ENCODE measurements at places on chromosomes 5 and 9.

DNA sequence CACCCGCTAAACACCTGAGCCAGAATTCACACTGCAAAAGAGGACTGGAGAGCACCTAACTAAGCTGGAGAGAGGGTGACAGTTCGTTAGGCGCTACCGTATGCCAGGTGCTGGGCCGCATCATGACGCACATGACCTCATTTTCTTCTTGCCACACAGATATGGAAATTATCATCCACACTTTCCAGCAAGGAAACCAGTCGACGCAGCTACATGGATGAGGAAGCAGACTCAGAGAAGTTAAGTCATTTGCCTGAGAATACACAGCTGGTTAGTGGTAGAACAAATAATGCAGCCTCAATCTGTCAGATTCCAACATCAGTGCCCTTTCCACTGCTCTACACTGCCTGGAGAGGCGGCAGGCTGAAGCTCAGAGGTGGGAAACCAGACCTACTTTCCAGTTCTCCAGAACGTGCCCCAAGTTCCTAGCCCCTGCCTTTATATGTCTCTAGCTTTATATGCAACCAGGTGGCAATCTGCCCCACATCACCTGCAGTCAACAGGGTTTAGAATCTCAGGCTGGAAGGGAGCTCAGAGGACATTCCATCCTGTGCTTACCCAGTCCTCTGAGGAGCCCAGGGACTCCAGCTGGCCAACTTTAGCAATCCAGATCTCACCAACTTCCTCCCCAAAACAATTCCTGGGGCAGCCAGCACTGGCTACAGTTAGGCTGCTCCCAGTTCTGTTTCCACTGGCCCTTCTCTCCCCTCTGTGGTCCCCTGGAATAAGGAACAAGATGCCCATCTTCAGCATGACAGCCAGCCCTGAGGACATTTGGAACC is 8.8 kb downstream of the TNIP1 start:
- DNase-seq, result no peak

DNA sequence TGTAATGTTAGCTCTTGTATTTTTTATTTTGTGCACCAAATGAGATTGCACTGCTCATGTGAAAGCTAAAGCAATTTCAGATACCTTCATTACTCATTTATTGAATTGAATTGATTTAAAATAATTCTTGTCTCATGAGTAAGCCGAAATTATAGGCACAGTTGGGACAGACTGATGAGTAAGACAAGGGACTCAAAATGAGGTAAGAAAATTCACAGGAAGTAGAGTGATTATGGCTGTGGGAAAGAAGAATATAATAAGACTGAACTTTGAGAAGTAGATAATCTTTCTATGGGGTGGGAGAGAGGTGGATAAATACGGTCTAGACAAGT is 51.1 kb downstream of the NUDT12 start:
- no peak for DNase-seq

DNA sequence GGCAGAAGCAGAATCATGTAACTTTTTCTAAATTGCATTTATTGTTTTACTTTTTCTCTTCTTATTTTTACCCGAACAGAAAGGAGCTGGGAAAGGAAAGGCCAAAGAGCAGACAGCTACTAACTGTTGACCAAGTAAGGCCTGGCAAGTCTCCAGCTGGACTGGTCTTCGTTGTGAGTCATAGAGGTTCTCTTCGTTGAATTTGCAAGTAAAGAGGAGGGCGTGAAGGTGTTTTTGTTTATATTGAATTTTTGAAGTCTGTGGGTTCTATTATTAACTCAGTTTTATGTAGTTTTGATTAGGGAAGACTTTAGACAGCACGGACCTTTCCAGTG is 416.5 kb upstream of the CCNH start:
- DNase-seq, result no peak

DNA sequence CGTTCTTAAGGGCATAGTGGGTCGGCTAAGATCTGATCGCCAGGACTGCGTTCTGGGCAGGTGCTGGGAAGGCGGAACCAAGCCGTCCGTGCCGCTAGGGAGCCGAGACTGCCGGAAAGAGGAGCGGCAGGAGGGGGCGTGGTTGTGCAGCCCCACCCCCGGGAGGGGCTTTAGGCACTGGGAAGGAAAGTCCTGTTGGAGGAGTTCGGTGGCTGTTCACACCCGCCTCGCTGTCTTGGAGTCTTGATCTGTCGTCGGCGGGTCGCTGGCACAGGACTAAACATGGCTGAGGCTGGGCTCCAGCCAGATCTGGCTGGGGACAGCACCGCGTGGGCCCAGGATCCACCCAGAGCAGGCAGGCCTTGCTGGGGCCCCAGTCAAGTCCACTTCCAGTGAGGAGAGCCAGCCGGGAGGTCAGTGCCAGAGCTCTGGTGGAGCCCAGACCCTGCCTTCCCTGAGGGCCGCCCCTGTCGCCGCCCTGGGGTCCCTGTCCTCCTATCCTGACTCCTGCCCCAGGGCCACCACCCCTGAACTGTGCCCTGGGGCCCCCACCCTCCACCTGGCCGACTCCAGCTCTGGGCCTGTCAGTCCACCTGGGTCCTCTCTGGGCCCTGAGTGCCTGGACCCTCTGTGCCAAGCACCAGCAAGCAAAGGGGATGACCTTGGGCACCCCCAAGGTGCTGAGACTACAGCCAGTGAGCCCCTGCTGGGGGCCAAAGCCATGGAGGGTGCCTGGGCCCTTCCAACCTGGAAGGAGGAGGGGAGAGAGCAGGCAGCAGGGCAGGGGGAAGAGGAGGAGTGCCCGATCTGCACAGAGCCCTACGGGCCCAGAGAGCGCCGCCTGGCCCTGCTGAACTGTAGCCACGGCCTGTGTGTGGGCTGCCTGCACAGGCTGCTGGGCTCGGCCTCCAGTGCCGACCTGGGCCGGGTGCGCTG is 4.5 kb downstream of the RNF208 start:
- peak; percentile 77 for DNase-seq

- peak; percentile 92 for DNase-seq
These were observed 38.8 kb upstream of the COL5A1 start for GRCh38 chr9:134602547-134603362.

DNA sequence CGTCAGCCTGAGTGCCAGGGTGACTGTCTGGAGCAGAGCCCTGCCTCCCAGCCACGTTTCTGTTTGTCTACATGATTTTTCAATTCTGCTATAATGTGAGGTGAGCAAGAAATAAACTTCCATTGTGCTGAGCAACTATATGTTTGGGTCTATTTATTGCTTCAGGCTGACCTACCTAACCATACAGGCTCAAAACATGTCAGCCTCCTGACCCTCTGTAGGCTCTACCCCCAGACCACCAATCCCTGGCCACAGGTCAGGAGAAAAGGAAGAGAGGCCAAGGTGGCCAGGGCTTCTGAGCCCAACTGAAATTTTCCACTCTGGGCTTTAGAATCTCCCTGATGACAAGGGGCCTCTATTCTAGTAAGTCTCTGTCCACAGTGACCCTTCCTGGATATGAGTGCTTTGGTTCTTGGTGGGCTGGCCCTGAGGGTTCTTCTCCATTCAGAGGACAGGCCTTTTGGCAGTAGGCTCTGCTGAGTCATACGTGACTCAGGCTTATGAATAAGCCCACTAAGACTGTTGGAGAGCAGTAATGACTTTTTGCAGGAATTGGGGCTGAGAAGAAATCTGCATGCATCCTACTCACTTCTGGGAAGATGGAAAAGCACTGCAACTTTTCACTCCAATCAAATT is 117.2 kb upstream of the TBCA start:
- peak; percentile 86 for DNase-seq

DNA sequence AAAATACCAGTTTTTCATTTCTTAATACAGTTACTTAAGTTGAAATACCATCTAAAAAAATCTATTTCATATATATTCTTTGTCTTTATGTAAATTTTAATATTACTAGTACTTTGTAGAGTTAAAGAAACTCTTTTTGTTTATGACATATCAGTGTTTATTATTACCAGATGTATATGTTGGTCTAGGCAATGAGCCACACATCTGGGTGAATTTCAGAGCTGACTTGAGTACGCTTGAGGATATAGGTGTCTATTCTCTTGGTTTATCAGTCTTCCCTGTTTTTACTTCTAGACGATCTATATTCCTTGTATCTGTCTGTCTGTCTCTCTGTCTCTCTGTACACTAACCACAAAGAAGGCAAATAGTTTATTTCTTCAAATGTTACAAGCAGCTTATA is 2.9 kb downstream of the SMAD5 start:
- no peak for DNase-seq

DNA sequence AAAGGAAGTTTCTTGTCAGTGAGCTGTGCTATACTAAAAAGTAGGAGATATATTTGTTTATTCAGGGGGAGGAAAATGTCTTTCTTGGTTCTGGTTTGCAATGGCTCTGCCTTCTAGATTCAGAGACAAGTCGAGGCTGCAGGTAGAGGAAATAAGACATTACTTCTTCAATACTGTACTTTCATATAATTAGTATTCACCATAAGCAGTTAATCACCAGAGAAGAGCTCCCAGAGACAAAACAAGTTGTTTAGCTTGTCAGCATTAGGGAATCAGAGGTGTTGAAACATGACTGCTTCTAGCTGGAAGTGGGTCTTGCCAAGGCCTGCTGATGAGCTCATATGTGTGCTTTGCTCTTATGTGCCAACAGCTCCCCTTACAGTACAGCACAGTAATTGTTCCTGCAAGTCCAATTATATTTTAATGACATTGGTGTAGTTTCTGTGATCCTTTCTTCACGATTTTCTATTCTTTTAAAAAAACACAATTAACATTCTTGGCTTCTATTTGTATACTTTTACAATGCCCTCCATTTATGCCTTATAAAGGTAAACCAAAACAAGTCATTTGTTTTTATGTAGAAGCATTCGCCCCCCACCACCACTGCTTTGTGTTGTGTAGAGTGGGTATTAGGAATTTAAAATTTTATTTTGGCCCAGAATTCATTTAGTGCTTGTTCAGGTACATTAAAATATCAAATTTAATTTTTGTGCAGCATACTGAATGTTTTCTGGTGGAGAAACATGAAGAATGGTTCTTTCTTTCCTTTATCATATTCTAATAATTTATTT is 112.2 kb downstream of the RPS23 start:
- peak; percentile 73 for DNase-seq

GRCh38 chr5:175059687-175060211 is 335.4 kb downstream of the MSX2 start:
- peak; percentile 86 for DNase-seq

DNA sequence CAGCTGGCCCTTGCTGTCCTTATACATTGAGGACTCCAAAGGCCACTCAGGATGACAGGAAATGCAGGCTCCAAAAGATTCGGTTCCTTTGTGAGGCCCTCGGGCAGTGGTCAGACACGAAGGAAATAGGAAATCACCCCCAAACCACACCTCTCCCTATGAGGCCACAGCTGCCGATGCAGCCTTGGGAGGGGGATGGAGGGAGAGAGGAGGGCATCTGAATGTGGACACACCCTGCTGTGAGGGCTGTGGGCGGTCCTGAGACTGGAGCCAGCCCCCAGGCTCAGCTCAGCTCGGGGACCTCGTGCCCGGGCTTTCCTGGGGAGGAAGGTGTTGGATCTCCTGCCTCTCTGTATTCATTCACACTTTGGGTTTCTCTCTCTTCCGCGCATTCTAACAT is 2.7 kb upstream of the CLPTM1L start:
- no peak for DNase-seq

- peak; percentile 58 for DNase-seq
These were observed 475 bp downstream of the WDR5 start for GRCh38 chr9:134136118-134136995.

- no peak for DNase-seq
These were observed 282.1 kb downstream of the CRB2 start for GRCh38 chr9:123637945-123638634.

DNA sequence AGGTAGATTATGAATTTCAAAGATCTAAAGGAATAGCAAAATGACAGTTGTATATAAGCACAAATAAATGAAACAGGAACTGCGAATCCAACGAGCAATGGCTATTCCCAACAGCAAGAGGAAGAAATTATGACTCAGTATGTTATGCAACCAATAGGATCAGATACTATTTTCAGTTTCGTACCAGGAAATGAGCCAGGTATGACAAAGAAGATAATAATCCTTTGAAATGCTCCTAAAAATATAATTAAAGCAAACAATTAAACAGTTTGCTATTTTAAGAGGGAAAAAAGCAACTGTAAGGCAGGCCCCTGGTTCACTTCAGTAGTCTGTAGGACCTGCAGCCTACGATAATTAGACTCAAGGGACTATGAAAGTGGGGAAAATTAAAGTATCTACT is 58.9 kb downstream of the AUH start:
- DNase-seq, result peak; percentile 61

DNA sequence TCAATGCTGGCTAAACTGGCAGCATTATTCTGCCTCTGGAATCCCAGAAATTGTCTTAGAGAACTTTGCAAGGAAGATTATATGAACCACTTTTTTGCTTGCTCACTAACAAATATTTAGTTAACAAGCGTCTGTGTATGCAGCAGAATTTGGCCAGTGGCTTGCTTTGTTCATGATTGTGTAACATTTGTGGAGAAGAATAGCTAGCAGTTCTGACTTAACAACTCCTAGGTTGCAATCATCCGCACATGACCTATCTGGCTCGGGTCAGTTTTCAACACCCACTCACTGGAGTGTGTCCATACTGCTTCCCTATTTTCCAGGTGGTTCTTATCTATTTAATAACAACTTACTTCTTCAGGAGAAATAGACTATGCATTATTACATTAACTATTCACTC is 98.5 kb downstream of the SNX18 start:
- DNase-seq, result peak; percentile 56

- no peak for DNase-seq
These were observed 123.1 kb upstream of the ANKRD55 start for GRCh38 chr5:56356121-56356835.

GRCh38 chr5:29811914-29812679 is 1381.4 kb upstream of the CDH6 start:
- DNase-seq, result no peak

DNA sequence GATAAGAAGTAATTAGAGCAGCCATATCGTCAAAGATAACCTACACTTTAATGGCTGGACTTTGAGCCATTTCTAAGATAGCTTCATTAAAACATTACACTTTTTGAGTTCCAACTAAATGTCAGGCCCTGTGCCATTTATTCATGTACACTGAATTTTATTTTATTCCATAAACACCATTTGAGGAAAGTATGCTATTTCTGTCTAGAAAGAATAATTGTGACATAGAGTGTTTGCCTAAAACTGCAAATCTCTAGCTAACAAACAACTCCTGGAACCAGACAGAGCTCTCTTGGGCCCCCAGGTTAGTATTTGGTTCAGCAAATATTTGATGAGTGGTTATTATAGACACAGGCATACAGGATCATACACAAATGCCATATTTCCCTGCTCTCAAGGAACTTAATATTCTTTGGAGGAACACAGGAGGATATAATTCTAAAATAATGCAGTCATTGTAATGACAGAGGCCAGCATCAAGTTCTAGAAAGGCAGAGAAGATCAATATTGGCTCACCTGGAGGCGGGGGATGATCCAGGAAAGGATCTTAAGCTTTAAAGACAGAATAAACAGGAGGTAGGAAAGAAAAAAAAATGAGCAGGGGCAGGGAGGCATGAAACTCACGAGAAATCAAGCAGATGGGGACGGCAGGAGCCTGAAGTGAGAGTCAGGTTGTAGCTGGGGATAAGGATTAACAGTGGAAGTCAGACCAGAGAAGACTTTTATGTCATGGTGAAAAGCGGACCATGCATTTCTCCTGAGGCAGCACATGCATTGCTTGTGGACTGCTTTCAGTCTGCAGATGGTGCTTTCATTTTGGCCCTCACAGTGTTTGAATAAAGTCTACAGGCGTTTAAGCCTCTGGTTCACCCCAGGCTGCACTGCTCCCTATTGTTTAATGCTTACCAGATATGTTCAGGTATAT is 127.7 kb downstream of the GCNT1 start:
- no peak for DNase-seq

All from AG08396 (cell line).